GM23248 (cell line): ENCODE measurements at places on chromosomes 4 and X. TPM values are rescaled to one million over a fixed set of nuclear protein-coding genes. Genes with fewer than 3 reads are reported as not detected.

Gene DDX53
- total RNA-seq: not detected in 2 replicates

Gene CFAP47
- not detected in 2 replicates for total RNA-seq

Gene SH3D19
- total RNA-seq: 47.8 and 48.2 TPM in 2 replicates

Gene CYTL1
- total RNA-seq: 1.5 TPM in 1 of 2 replicates, not detected in the other

Gene MAGEA12
- total RNA-seq: 0.54 TPM in 1 of 2 replicates, not detected in the other

Gene GABRG1
- not detected in 2 replicates for total RNA-seq

Gene CFAP99
- not detected in 2 replicates for total RNA-seq

Gene SPANXB1
- total RNA-seq: not detected in 2 replicates

Gene PLXNB3
- 12.5 and 13.5 TPM in 2 replicates for total RNA-seq

Gene FAM114A1
- total RNA-seq: 300 and 318 TPM in 2 replicates

Gene REPS2
- total RNA-seq: 0.11 TPM in 1 of 2 replicates, not detected in the other

Gene MAGEA2
- total RNA-seq: not detected in 2 replicates

Gene CYBB
- total RNA-seq: not detected in 2 replicates

Gene CCNG2
- 34.0 and 40.0 TPM in 2 replicates for total RNA-seq

Gene ERVMER34-1
- not detected in 2 replicates for total RNA-seq

Gene GCNA
- 2.2 and 2.5 TPM in 2 replicates for total RNA-seq

Gene PDLIM3
- total RNA-seq: 0.25 TPM in 1 of 2 replicates, not detected in the other

Gene SMIM10L2A
- not detected in 2 replicates for total RNA-seq

Gene ESX1
- total RNA-seq: not detected in 2 replicates

Gene TMEM131L
- total RNA-seq: 5.7 and 11.1 TPM in 2 replicates

Gene TMEM31
- not detected in 2 replicates for total RNA-seq

Gene CXCL3
- not detected in 2 replicates for total RNA-seq

Gene GPAT3
- 1.7 and 13.8 TPM in 2 replicates for total RNA-seq

Gene CPE
- total RNA-seq: 66.9 and 77.9 TPM in 2 replicates

Gene TIMP1
- total RNA-seq: 2,871 and 4,277 TPM in 2 replicates

Gene MAGEA6
- total RNA-seq: not detected in 2 replicates

Gene ZNF630
- total RNA-seq: 0.22 and 0.25 TPM in 2 replicates

Gene PNMA5
- total RNA-seq: not detected in 2 replicates

Gene TMEM144
- 0.63 and 2.4 TPM in 2 replicates for total RNA-seq

Gene MAGEC1
- total RNA-seq: not detected in 2 replicates

Gene ANOS1
- total RNA-seq: not detected in 2 replicates

Gene CCSER1
- not detected in 2 replicates for total RNA-seq

Gene S100G
- total RNA-seq: not detected in 2 replicates

Gene PABPC1L2B
- not detected in 2 replicates for total RNA-seq

Gene CTAG2
- total RNA-seq: not detected in 2 replicates

Gene PRDM5
- total RNA-seq: 12.6 and 18.7 TPM in 2 replicates

Gene LRIT3
- 0.11 TPM in 1 of 2 replicates, not detected in the other for total RNA-seq

Gene FAM241A
- total RNA-seq: 4.2 and 5.2 TPM in 2 replicates

Gene NPFFR2
- not detected in 2 replicates for total RNA-seq

Gene ARHGAP36
- total RNA-seq: not detected in 2 replicates

Gene SEC31A
- 308 and 357 TPM in 2 replicates for total RNA-seq

Gene MCF2
- not detected in 2 replicates for total RNA-seq

Gene SYP
- 0.54 TPM in 1 of 2 replicates, not detected in the other for total RNA-seq

Gene NUDT10
- 1.9 TPM in 1 of 2 replicates, not detected in the other for total RNA-seq

Gene NOA1
- total RNA-seq: 17.3 and 19.3 TPM in 2 replicates

Gene MEPE
- not detected in 2 replicates for total RNA-seq

Gene TASL
- total RNA-seq: not detected in 2 replicates

Gene DCAF12L1
- not detected in 2 replicates for total RNA-seq

Gene SSX4
- total RNA-seq: not detected in 2 replicates

Gene FAM53A
- total RNA-seq: 3.8 and 15.3 TPM in 2 replicates

Gene SATL1
- total RNA-seq: not detected in 2 replicates

Gene MAGED1
- total RNA-seq: 261 and 293 TPM in 2 replicates

Gene CTSO
- total RNA-seq: 11.2 and 15.2 TPM in 2 replicates

Gene CASP6
- 15.4 and 15.8 TPM in 2 replicates for total RNA-seq

Gene RIBC1
- 0.25 and 0.32 TPM in 2 replicates for total RNA-seq

Gene PDE6B
- 0.11 and 0.13 TPM in 2 replicates for total RNA-seq

Gene NMU
- total RNA-seq: not detected in 2 replicates

Gene CDS1
- not detected in 2 replicates for total RNA-seq
